Activated naive CD8-positive, alpha-beta T cell treated with anti-CD3 and anti-CD28 coated beads for 36 hours (primary cell): ENCODE measurements at places on chromosomes 7 and 10. TPM values are rescaled to one million over a fixed set of nuclear protein-coding genes. Genes with fewer than 3 reads are reported as not detected.

DNA sequence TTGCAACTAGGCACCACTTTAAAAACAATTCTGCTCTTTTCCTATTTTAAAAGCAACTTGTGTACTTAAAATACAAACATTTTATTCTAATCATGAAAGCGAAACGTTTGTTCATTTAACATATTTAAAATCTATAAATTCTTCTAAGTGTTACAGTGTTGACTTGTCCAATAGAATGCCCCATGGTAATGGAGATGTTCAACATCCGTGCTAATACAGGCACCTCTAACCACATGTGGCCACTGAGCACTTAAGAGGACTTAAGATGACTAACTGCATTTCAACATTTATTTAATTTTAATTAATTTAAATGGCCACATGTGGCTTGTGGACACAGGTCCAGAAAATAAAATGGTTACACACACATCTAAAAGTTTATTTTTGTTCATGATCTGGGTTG is 115.1 kb downstream of the TPK1 start:
- DNase-seq: no peak

DNA sequence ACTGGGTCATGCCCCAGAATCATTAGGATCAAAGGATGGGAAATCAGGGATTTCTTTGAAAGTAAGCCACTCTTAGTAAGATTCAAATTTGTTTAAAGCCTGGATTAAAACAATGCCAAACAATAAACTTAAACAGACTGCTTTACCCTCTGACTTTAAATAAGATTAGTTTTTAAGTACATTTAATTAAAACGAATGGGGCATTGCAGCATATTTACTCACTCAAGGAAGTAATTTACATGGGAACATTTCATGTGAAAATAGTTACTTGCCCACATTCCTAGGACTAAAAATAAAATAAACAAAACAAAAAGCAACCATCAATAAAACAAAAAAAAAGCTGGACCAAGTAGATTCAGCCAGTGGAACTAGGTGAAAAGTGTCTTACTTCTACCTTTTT is 7.8 kb downstream of the ABLIM1 start:
- no peak for DNase-seq

DNA sequence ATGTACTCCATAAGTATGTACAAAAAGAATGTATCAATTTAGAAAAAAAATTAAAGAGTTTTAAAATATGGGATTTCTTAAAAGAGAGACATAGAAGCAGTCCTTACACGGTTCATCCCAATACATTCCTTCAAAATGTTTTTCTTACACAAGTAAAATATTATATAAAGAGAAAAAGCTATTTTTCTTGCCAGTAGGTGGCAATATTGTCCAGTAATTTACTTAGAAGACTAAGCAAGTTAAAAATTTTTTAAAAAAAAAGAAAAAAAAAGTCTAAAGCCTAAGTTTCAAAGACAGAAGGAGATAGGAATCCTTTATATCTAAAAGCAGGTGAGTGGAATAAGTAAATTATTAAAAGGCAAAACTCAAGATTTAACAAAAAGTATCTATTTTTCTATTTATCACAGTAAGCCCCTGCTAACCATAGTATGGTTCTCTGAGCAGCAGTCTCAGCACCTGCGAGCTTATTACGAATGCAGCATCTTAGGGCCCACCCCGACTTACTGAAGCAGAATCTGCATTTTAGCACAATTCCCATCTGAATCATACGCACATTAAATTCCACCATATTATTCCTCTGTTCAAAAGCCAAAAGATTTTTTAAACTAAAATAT is 240.6 kb downstream of the DGKI start:
- no peak for DNase-seq

DNA sequence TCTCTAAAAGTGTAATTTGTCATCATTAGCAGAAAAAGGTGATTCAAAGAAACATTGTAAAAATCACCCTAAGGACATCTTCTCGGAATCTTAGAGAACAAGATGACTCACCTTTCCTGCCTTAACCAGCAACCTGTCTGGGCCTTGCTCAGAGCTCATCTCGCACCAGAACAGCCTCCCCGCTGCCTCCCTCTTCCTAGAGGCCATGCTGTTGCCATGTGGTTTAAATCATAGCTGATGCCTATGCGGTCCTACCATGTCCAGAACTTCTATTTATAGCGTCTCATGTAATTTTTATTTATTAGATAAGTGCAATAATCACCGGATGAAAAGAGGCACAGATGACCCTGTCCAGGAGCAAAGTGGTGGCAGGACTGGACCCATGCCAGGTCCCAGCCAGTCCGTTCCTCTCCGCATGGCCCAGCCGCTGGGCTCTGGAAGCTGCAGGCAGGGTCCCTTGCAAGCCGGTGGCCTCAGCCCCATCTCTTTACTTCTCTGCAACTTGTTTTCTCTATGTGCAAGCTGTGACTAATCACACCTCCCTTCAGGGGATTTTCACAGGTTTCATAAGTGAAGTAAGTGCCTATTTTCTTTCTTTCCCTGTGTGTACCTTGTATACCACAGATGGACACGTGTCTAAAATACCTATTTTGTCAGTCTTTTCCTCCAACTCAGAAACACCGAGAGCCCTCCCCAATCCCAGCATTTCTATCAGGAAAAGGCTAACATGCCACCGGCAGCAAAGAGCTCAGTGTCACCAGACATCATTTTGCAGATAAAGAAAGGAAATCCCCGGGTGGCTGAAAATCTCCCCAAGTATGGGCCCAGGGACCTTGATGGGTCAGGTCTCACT is 27.1 kb downstream of the KLF6 start:
- DNase-seq: peak; percentile 63

- peak; percentile 62 for DNase-seq
Observed at GRCh38 chr7:130733931-130734814, at the start of gene KLF14. Gene KLF14, minus strand, starts transcription at chr7:130734207. Its CDS starts 174 bp downstream, at chr7:130734033.

DNA sequence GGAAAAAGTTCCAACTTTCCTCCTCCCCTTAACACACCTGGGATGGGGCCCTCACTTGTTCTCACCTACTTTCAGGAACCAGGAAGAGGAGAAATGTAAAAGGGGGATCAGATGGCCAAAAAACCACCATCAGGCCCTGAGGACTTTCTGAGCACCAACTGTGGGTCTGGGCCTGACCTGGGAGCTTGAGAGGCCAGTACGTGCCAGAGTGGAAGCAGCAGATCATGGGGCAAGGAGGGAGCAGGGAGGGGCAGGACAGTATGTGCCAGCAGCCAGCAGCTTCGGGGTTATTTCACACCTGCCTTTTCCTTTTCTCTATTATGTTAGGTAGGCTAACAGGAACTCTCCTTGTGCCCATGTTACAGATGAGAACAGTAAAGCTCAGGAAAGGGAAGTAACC is 118.8 kb upstream of the UNC5B start:
- DNase-seq: no peak

GRCh38 chr7:41053820-41054219 is 649.1 kb downstream of the INHBA start:
- DNase-seq: no peak

DNA sequence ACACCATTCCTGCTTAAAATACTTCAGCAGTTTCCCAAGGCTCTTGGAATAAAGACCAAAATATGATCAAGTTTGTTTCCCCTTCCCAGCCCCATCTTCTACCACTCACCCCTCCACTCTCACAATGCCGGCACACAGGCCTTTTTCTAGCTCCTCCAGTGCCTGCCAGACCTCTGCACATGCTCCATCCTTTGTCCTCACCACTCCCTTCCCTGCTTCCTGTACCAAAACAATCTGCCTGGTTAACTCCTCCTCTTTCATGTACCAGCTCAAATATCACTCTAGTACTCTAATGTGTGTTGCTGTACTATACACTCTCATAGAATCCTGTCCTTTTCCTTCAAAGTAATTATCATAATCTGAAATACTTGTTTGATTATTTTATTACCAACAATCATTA is 19.4 kb downstream of the SCRN1 start:
- no peak for DNase-seq

- DNase-seq: no peak
Observed at GRCh38 chr7:5422396-5423305, 983 bp downstream of the TNRC18 start.

GRCh38 chr7:46150721-46151120 is 229.6 kb upstream of the IGFBP3 start:
- no peak for DNase-seq

GRCh38 chr7:117707080-117707479 is 166.2 kb downstream of the CTTNBP2 start:
- no peak for DNase-seq

GRCh38 chr7:11346302-11346701 is 372.6 kb downstream of the PHF14 start:
- DNase-seq: no peak

GRCh38 chr10:50552308-50552707 is 71.4 kb downstream of the SGMS1 start:
- DNase-seq: no peak

DNA sequence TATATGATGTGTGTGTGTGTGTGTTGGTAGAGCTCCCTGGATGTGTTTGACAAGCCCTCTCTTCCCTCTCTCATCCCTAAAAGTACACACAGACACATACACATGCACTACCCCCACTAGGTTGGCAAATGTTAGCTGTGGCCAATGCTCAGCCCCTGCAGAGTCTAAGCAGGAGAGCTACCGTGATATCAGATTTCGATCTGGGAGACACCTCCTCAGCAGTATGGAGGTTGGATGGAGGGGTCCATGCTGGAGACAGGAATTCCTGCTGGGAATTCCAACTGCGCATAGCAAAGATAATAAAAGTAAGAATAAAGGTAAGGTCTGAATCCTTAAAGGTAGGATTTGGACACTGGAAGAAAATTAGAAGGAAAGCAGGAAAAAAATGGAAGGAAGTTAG is 85.7 kb downstream of the C10orf90 start:
- DNase-seq: no peak

DNA sequence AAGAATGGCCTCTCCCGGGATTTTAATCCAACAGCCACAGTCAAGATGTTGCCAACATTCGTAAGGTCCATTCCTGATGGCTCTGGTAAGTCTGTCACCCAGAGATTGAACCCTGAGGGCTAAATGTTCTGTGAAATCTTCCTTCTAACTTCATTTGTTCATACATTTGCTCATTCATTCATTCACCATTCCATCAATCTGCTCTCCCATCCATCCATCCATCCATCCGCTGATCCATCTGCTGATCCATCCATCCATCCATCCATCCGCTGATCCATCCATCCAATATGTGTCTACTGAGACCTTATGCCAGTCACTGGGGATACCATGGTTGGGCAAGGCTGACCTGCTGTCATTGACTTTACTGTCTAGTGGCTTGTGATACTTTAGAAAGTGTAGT is 65.6 kb downstream of the HK1 start:
- no peak for DNase-seq

DNA sequence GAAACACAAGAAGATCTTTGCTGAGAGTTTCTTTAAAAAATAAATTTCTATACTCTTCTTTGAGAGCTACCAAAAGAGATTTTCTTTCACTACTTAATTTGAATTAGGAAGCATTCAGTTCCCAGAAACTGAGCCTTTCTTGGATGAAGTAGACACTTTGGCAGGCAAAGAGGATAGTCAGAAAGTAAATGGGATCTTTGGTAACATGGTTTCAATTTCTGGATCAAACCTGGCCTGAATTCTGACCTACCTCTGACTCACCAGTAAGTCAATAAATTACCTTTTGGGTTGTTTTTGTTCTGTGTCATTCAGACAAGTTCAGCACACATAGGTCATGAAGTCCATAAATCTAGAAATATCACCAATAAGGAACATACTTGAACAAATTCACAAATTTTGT is 26.8 kb upstream of the CABCOCO1 start:
- DNase-seq: no peak

DNA sequence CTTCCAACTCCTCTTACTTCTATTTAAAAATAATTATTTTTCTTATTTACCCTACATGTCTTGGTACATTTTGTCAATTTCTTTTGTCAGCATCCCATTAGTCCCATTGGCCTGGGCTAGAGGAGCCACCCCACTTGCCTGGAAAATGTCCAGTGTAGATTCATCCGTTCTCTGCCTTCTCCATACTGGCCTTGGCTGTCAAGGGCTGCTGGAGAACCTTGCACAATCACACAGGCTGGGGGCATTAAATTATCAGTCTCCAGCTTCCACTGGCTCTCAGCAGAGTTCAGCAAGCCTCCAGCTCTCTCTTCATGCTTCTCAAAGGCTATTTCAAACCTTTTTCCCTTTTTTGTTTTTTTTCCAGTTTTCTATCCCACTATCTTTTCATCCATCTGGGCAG is 13.8 kb upstream of the ZCCHC24 start:
- no peak for DNase-seq

GRCh38 chr7:5603241-5604140 is 178.0 kb downstream of the RNF216 start:
- DNase-seq: no peak

- DNase-seq: no peak
Observed at GRCh38 chr7:22168129-22168634, 188.8 kb downstream of the RAPGEF5 start.

DNA sequence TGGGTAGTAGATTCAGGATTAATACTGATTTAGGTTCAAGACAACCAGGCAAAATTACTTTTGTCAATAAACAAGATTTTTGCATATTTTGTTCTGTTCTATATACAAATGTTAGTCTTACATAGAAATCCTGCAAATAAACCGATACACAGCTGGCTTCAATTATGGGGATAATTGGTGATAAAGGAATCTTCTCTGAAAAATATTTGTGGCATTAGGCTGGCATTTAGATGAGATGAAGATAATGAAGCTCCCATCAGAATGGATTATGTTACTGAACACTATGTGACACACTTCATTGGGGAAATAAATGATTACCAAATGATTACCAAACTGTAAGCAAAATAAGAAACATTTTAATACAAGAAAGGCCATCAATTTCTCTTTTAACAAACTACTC is 65.8 kb downstream of the NT5C2 start:
- DNase-seq: no peak

DNA sequence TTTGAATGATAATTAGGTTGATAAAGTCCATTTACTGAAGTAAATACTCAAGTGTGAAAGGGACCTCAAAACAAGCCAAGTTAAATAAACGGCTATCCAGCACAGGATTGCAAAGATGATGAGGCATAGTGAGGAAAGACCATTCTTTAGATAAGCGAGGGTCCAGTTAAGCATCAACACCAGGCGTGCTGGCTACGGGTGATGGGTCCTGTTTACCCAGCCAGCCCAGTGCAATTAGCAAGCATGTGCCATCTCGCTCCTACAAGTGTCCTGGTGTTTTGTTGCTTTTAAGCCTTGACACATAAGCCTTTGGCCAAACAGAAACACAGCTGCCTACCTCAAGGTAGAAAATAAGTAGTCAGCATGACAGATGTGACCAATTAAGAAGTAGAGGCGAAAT is 7.1 kb downstream of the NEBL start:
- DNase-seq: no peak

NPC1L1 gene
- not detected for total RNA-seq

ABCB1 gene
- total RNA-seq: 9.5 TPM

GDI2 gene
- 335 TPM for total RNA-seq

FGL2 gene
- total RNA-seq: 1.4 TPM

NUTM2E gene
- not detected for total RNA-seq

CNPY1 gene
- total RNA-seq: not detected

C10orf67 gene
- 0.45 TPM for total RNA-seq
